Fibroblast of villous mesenchyme (primary cell): ENCODE measurements at places on chromosomes 5 and 9. TPM values are rescaled to one million over a fixed set of nuclear protein-coding genes. Genes with fewer than 3 reads are reported as not detected.

Gene PCDHGB5
- total RNA-seq: 23.2 and 25.0 TPM in 2 replicates

Gene TLX3
- not detected in 2 replicates for total RNA-seq

Gene FOXE1
- total RNA-seq: under 0.01 and 0.64 TPM in 2 replicates

Gene IER5L
- 60.5 and 75.7 TPM in 2 replicates for total RNA-seq

Gene ERMP1
- total RNA-seq: 38.3 and 58.3 TPM in 2 replicates

Gene RELL2
- total RNA-seq: 4.7 and 8.4 TPM in 2 replicates

Gene NDOR1
- 7.8 and 11.0 TPM in 2 replicates for total RNA-seq

Gene ADAMTS6
- total RNA-seq: 95.9 and 121 TPM in 2 replicates

Gene LCN6
- total RNA-seq: not detected in 2 replicates

Gene HMCN2
- total RNA-seq: under 0.01 TPM in 1 of 2 replicates, not detected in the other
